ENCODE measurements at places on chromosomes 13 and 19. TPM values are rescaled to one million over a fixed set of nuclear protein-coding genes. Genes with fewer than 3 reads are reported as not detected.

Gene BABAM1
- 97.9 TPM for polyA plus RNA-seq

- peak; percentile 73 for DNase-seq
Observed at GRCh38 chr19:39802958-39803357, 24.3 kb downstream of the LEUTX start.

GRCh38 chr13:23608701-23609413, 38.6 kb downstream of the TNFRSF19 start:
- peak; percentile 68 for DNase-seq

- no peak for DNase-seq
Observed at GRCh38 chr19:15123031-15123890, 16.1 kb downstream of the SYDE1 start.

Gene KLK4
- not detected for polyA plus RNA-seq

DNA sequence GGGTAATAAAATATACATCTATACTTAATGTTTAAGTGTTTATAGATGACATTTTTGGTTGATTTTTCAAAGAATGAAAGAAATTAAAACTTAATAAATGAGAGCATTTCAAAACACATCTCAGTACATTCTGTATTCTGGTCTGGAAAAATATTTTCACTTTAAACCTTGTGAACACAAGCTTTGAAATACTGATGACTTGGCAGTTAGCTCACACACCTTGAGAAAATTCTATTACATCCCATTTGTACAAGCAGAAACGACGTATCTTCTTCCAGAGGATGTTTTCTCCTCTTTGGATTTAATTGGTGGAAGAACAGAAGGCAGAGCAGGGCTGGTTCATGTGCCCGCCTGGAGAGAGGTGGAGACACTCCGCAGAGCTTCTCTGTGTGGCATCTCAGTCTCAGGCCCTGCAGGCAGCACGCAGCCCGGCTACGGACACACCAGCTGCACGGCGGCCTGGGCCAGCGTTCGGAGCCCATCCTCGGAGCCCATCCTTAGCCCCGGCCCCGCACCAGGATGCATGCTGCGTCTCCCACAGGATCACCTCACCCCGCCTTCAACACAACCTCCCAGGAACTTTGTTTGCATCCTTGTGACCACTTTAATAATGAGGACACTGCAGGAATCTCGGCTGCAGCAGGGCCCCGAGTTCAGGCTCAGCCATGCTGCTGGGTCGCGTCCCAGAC, 48.6 kb downstream of the SOX1 start:
- DNase-seq: no peak

DNA sequence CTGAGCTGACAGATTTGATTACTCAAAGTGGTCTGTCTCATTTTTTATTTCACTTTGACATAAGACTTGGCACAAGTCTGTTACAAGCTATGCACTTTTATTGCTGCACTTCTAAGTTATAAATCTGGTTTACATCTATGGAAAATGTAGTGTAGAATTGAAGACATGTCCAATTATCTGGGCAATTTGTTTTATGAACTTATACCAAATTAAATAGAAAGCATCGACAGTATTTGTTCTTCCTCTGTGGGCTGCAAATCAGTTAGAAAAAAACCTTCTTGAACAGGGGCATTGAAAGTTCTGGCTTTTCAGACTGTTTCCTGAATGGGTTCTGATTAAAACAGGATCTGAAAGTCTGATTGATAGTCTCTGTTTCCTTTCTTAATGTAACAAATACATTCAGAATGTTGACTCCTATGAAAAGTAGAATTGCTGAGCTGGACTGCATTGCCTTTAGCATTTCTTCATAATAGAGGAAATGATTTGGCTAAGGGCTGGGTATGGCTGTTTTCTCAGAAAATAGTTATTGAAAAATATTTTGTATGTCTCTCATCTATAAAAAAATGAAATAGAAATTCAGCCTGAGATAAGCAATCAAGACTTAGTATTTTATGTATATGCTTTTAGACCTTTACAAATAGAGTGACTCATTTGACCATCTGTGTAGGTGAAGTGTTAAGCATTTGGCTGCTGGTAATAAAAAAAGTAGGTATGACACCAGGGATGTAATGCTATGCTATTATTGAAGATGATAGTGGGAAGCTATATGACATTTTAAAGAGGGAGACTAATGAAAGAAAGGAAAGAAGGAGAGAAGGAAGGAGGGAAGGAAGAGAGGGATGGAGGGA, 210.9 kb upstream of the SPRY2 start:
- DNase-seq: peak; percentile 76

DNA sequence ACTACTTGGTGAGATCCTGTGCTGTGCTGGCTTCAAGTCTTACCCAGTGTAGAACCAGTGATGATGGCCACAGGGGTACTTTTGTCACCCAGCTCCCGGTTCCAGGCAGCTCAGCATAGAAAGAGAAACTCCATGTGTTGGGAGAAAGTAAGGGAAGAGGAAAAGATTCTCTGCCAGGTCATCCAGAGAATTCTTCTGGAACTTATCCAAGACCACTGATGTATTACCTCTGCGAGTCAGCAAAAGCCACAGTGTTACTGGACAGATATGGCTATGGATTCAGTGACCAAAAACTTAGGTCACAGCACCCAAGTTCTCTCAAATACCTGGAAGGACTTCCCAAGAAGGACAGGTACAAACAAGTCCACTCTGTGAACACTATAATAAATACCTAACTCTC, 399.5 kb upstream of the MIR17HG start:
- no peak for DNase-seq

Gene LMO7
- polyA plus RNA-seq: 107 TPM

DNA sequence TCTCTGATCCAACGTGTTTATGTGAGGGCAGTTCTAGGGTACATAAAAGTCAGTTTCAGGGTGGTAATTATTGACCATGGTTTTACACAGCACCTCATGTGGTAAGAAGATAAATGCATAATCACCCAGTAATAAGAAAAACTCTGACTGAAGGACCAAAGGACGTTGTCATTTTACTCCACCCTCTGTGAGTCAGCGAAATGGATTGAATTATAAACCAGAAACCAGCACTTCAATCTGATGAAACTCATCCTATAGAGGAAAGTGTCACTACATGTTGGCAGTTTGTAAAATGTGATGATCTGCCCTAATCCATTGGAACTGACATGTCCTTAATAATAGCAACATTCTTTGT, 406.8 kb downstream of the KLF5 start:
- no peak for DNase-seq

DNA sequence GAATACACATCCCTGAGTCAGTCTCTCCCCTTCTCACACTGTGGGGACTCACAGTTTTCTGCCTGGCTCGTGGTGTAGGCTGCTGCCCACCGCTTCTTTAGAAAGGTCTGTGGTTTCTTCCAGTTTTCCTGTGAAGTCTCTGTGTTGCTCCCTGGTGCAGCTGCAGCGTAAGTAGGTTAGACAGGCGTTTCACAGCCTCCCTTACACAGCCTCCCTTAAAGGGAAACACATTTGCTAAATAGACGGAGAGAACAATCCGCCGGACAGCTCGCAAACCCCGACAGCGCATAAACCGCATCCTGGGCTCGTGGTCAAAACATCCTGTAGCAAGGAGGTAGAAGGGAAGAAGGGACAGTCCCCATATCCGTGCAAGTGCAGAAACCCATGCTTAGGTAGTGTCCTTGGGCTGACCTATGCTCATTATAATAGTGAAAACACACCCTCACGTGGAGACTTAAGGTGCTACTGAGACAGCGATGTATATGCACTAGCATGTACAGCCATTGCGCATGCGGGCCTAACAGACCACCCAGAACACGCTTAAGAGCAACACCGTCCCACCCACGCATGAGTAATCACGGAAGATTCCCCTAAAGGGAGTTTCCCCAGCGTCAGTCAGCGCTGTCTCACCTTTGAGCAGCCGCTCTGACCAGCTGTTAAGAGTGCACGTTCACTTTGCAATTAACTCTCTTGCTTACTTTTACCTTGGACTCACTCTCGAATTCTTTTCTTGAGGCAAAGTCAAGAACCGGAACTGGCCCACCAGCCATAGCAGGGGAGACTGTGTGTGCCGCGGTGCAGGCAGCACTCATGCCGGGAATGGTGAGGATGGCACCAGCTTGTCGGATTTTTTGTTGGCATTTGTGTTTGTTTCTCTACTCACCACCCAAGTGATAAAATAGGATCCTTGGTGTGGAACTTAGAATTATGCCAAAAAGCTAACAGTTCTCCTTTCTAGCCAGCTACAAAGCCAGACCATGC, 16.6 kb downstream of the SIGLEC8 start:
- DNase-seq: peak; percentile 12

DNA sequence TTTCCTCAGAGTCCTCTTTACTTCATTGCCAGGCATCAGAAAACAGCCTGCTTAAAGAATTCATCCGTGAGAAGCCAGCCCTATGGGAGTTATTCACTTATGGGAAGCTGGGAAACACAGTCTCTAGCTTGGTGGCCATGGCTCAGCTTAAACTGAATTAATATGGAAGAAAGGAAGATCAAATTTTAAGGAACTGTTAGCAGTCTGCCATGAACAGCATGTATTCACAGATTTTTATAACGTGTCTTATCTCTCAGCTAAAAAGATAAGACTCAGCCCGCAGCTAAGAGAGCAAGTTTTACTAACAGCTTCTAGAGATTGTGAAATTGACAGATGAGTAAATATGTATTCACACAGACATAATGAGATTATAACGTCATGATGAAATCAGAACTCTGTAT, 253.7 kb upstream of the RXFP2 start:
- peak; percentile 35 for DNase-seq

DNA sequence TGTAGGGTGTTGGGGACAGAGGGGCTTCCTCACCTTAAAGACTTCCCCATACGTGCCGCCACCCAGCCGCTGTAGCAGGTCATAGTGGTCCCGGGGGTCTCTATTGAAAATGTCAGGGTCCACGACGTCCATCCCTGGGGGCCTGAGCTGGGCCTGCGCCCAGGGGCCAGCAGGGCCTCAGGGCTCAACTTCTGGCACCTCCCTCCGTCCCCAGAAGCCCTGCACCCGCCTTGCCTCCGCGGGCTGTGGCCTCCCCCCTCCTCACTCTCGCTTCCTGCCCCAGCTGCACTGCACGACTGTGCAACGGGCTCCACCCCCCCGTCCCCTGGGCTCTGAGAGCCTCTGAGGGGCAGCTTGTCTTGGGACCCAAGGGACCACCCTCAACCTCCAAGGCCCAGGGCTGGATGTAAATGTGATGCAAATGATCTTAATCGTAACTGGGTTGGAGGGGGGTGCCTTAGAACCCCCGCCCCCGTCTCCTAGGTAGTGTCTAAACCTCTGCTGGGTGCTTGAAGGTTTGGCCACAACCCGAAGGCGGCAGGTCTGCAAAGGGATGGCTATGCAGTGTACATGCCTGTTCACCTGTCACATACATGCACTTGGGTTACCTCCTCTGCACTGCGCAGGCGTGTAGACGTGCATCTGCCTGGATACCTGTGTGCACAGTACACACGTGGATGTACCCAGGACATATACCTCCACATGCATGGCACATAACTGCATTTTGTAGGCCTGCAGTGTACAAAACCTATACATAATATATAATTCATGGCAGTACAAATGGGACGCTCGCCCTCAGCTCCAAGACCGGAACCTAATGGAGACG, at the start of gene MAP4K1:
TSS of gene MAP4K1 (minus strand) at position 190 of the 826 bp plus-strand sequence. CDS start at position 132, 58 bp downstream.
- peak; percentile 34 for DNase-seq

Gene XPO4
- polyA plus RNA-seq: 15.4 TPM

DNA sequence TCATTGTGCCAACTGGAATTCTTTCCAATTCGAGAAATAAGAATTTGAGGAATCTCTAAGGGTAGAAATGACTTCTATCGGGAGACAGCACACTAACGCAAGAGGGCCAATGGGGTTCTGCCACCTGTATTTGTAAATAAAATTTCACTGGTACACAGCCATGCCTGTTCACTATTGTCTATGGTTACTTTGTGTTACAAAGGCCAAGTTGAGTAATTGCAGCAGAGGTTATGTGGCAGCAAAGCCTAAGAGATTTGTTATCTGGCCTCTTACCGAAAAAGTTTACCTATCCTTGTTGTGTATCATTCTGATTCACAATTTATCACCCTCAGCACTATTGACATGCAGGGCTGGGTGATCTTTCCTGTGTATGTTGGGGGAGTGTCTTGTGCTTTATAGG, 278.0 kb downstream of the KLF5 start:
- no peak for DNase-seq

DNA sequence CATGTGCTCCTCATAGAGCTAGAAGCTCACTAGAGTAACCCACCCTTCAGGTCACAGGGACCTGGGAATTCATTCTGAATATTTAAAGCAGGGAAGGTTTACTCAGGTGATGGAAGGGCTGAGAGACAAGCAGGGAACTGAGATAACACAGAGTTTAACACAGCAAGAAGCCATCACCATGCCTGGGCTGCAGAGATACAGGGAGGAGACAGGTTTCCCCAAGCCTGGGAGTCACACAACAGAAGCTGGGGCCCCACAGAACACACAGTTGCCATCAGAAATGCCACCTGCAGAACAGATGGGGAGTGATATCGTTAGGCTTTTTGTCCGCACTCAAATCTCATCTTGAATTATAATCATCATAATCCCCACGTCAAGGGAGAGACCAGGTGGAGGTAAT, 7.9 kb upstream of the CYSLTR2 start:
- DNase-seq: no peak

Gene EBI3
- 0.52 TPM for polyA plus RNA-seq

- peak; percentile 87 for DNase-seq
Observed at GRCh38 chr19:3670796-3671679, 29.2 kb downstream of the PIP5K1C start.

Gene MRPS31
- polyA plus RNA-seq: 32.9 TPM

Data from muscle of leg (tissue), 16 donors.